ENCODE measurements at places on chromosomes 2 and 18.

DNA sequence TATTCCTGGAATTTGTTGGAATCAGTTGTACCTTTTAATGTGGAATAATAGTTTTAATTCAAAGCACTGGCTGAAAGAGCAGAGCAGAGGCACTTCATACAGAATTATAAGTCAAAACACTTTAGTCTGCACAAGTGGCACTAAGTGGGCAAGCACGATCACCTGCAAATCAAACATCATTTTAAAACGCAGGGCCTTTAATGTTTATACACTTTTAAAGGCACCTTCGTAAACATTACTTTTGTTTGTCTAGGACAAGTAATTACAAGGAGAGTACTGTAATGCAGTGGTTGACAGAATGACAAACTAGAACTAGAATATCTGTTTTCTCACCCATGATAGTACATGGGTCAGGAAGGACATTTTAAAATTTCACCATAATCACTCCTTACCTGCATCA lies 36.4 kb downstream of the LANCL1 start:
- no peak for DNase-seq

DNA sequence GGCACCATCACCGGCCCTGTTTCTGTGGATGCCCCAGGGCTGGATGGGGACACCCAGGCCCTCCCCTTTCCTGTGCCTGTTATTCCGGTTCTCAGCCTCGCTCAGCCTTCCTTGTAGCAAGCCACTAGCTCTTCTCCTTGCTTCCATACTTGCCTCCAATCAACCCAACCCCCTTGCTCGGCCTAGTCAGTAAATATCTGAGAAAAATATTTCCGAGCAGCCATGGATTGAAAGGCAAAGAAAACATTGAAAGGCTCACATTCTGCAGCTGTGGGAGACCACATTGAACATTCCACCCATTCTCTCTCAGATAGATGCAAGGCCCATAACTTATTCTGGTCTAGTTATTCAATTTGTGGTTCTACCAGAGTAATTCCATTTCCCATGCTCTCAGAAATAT lies 114.9 kb downstream of the SPP2 start:
- DNase-seq = no peak

DNA sequence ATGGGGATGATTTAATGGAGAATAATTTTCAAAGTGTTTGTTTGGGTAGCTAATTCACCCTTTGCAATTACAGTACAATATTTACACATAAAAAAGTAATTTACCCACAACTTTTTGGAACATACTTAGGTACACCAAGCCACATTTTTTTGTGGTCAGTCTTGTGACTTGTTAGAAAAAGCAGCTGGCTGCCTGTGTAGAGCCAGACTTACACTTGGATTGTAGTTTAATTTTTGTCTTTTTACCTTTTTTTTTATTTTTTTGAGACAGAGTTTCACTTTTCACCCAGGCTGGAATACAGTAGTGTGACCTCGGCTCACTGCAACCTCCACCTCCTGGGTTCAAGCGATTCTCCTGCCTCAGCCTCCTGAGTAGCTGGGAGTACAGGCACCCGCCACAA lies 45.4 kb downstream of the RALBP1 start:
- no peak for DNase-seq

DNA sequence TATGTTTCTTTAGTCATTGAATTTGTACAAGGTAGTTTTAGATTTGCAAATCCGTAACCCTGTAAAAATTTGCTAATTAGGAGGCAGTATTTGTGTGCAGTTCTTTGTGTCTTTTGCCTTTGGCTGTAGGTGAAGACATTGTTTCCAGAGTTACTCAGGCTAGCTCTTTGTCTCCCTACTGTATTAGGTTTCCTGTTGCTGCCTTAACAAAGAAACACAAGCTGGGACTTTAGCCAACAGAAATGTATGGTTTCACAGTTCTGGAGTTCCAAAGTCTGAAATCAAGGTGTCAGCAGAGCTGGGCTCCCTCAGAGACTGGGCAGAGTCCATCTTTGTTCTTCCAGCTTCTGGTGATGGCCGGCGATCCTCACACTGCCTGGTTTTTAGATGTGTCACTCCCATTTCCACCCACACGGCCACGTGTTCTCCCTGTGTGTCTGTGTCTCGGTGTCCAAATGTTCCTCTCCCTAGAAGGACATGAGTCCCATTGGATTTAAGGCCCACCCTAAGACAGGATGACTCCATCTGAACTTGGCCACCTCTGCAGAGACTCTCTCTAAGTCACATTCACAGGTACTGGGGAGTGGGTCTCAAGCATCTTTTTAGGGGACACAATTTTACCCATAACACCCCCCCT lies 309.7 kb downstream of the GALR1 start:
- DNase-seq = no peak

GRCh38 chr2:69686813-69687212 lies 43.3 kb upstream of the AAK1 start:
- no peak for DNase-seq

- DNase-seq = no peak
Observed at GRCh38 chr2:118265873-118266455, 177.7 kb downstream of the INSIG2 start.

DNA sequence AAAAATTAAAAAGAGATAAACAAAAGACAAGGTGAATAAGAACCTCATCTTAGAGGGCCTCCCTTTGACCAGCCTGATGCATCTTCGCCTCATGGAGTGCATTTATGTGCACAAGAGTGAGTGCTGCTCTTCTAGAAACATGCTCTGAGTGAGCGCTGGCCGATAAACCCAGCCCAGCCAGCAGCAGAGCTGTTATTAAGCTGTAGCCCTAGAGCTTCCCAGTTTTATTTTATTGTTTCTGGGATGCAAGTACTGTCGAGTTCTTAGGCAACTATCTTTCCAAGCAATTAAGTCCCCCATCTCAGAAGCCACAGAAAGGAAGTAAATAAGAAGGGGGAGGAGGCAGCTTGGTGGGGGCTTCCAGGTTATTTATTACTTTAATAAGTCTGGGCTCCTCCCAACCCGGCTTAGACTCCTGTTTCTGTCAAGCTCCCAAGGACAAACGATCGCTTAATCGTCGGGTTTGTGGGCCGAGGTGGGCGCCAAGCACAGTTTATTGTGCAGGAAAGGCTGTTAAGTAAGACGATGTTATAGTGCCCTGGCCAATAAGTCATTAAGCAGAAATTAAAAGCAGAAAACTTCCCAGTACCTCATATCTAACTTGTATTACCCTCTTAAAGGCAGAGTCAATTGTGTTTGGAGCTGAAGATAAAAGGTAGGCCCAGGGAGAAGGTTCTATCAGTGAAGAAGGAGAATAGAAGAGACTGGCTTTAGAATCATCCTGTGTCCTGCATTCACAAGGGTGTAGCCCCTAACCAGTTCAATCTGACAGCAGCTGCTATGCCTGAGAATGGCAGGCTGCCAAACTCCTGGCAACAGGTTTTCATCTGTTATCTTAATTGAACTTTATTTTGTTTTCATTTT lies 176.3 kb downstream of the PIK3C3 start:
- no peak for DNase-seq

DNA sequence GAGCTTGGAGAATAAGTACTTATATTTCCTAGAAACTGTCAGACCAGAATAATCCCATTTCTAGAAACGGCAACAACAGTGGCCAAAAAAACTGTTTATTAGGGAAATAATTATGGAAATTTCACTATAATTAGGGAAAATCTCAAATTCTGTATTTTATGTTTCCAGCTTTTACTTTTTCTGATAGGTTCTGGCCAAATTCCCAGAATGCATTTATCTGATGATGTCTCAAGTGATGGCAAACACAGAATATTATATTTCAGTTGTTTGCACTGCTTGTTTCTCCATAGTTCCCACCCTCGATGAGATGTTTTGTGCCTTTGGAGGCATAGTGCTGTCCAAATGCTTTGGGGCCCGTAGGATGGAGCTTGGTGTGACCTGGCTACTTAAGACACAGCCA lies 66.9 kb downstream of the AFF3 start:
- no peak for DNase-seq

GRCh38 chr2:102550151-102550550 lies 69.2 kb upstream of the SLC9A2 start:
- no peak for DNase-seq

DNA sequence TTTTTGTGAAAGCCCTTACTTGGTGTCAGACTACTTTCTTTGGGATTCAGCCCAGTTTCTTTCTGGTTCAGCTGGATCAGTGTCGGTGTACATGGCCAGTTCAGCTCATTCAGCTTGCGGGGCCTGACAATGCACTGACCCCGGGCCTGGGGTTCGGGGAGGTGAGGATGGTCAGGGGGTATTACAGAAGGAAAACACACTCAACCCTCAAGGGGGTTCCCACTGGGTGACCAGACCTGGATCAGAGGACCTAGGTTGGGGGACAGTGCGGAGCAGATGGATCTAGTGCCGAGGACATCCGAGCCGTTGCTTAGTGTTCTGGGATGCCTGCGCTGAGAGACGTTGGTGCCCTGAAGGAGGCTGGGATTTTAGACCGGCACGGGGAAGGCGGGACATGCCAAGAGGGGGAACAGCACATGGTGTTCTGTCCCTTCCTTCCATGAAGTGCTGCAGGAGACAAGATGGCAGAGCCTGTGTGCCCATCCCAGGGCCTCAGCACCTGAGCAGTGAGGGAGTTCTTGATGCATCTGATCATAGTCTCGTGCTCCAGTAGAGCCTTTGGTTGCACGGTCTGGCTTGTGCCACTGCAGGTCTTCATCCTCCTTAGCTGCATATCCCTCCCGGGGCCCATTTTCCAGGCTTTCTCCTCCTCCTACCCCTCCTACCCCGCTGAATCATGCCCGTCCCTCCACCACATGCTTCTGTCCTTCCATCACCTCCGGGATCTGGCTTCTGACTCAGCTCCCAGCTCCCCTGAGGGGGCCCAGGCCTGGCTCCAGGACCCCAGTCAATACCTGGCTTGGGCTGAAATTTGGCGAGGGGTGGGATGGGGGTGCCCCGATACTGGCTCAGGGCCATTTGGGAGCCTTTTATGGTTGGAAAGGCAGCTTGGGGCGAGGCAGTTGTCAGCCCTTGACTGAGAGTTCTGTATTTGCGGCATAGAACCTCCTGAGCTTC lies 18.0 kb downstream of the SPEG start:
- DNase-seq = no peak

GRCh38 chr2:19201911-19202462 lies 156.4 kb downstream of the OSR1 start:
- DNase-seq = no peak

DNA sequence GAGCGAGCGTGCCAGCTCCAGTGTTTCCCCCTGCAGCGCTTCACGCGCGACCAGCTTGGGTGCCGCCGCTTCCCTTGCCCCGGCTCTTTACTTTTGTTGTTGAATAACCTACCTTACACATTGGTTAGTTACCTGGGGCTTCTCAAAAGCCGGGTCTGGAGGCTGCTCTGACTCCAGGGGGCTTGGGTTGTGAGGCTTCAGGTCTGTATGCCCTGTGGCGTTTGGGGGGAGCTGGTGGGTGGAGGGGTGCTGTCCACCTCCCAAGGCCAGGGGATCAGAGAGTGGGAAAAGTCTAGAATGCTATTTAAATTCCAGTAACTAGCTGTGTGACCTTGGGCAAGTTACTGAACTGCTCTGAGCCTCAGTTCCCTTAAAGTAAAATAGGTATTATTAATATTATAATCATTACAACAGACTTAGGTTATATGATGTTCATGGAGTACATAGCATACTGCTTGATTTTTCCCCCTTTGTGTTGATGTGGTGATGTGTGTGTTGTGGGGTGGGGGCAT lies 770 bp downstream of the LYPD6B start:
- no peak for DNase-seq

DNA sequence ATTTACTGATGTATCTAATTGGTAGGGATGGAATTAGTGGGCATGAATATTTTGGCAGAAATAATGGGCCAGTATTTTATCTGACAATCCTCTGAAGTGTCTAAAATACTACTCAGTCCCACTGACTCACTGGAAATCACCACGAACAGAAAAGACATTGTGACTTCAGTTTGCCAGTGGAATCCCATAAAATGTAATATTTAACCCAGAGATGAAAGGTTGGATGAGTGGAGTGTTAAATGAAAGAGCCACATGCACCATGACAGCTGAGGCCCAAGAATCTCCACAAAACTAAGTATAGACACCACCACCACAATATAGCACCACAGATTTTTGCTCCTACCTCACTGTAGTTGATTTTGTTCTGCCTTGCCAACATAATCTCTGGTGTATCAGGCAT lies 103.9 kb downstream of the NEB start:
- no peak for DNase-seq

DNA sequence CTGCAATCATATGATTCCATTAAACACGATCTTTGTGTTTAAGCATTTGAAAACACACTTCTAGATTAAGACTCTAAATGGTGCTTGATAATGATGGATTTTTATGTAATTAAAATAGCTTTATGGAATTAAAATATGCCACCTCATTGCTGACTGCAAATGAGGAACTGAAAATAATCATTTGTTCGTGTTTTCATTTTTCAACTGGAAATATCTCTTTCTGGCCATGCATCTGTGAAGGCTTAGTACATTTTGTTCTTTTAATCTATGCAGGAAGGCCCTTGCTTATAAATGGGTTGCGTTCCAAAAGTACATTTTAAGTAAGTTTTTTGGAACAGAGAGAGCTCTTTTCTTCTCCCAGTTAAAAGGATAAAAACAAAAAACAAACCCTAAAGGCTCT lies 125.5 kb downstream of the MC4R start:
- no peak for DNase-seq

DNA sequence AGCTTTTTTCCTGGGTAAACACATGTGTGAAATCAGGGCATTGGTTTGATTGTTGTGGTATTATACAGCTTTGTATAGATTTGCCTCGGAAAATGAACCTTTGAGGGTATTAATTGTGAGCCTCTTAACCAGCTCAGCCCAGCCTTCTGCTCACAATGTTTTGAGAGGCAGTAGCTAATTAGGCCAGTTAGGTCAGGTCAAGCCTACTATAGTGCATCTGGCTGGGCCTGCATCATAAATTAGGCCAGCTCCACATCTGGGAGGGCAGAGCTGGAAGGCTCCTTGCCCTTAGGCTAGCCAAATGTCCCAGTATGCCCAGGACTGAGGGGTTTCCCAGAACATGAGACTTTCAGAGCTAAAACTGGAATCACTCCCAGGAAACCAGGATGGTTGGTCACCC lies 43.0 kb downstream of the LRATD1 start:
- DNase-seq = no peak

DNA sequence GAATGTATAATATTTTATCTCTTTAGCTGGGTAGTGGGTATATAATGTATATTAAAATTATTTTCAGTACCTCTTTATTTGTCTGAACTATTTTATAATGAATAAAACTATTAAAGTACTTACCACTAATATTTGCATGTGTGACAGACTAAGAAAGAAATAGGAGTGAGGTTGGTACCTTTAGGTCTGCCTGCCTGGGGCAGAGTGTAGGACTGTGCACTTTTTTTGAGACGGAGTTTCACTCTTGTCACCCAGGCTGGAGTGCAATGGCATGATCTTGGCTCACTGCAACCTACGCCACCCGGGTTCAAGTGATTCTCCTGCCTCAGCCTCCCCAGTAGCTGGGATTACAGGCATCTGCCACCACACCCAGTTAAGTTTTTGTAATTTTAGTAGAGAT lies 18.8 kb downstream of the NCOA1 start:
- no peak for DNase-seq
